ENCODE measurements at places on chromosomes 6 and 20.

DNA sequence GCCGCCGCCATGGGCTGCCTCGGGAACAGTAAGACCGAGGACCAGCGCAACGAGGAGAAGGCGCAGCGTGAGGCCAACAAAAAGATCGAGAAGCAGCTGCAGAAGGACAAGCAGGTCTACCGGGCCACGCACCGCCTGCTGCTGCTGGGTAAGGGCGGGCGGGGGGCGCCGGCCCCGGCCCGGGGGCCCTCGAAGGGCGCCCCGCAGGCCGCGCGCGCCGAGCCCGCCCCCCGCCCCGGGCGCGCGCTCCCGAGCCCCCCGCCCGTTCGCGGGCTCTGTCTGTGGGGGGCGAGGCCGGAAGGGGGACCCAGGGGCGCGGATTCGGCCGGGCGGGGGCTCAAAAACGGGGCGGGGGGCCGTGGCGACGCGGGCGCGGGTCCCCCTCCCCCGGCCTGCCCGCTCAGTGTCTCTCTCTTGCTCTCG, 39.2 kb downstream of the GNAS start:
- no peak for ATAC-seq

- peak; percentile 75 for ATAC-seq
These were observed 941 bp upstream of the SOX12 start for GRCh38 chr20:324177-325044.

- ATAC-seq, result peak; percentile 84
These were observed 63.3 kb downstream of the TSPYL4 start for GRCh38 chr6:116190550-116190949.

DNA sequence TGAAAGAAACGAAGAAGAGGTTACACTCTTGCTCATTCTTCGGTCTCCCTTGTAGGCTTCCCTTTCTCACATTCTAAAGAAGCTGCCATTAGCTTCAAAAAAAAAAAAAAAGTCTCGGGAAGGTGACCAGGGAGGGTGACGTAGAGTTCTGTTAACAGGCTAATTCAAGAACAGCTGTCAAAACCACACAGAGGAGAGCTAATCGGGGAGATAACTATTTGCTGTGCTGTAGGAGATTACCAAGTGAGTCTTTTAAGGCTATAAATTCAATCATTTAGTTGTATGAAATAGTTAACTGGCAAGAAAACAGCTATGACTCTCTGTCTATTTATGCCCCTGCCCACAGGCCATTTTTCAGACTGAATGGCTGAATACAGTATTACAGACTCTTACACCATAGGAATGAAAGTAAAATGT, 256.8 kb downstream of the SYNE1 start:
- peak; percentile 71 for ATAC-seq

- ATAC-seq, result no peak
These were observed 279.6 kb upstream of the PRDM1 start for GRCh38 chr6:105806486-105806920.

DNA sequence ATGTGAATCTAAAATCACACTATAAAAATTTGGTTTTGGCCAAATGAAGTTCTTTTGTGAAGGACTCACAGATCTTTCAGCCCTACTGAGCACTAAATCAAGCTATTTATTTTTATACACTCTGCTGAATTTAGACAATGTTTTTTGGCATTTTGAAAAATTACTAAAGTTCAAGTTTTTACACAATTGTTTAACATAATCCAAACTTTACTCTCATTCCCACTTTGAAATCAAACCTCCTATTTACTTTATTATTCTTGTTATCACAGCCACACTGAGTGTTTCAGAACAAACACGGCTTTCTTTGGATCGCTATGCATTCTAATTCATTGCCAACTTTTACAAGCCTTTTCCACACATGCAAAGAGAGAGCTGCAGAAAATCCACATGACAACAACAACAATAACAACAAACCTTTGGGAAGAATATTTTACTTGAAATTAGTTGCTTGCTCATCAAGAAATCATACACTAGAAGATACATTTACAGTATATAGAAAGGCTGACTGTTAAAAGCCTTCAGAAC, 49.1 kb upstream of the TMEM30A start:
- ATAC-seq, result no peak

- no peak for ATAC-seq
These were observed 20.0 kb upstream of the DDR1 start for GRCh38 chr6:30864325-30864724.

GRCh38 chr20:32064667-32065066, 12.6 kb downstream of the HCK start:
- no peak for ATAC-seq

DNA sequence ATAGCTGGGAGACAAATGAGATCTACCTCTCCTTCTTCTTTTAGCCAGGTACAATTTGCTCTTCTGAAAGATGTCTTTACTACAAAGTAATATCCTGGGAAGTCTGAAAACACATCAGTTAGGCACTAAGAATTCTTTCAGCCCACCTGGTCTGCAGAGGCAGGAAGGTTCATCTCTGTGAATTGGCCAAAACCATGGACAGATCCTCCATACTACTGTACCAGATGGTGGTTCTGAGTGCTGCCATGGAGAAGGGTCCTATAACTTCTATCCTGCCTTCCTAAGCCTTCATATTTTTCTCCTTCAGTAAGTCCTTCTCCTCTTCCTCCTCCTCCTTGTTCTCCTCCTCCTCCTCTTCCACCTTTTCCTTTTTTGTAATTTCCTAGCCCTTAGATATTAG, 11.7 kb upstream of the PCSK2 start:
- no peak for ATAC-seq

DNA sequence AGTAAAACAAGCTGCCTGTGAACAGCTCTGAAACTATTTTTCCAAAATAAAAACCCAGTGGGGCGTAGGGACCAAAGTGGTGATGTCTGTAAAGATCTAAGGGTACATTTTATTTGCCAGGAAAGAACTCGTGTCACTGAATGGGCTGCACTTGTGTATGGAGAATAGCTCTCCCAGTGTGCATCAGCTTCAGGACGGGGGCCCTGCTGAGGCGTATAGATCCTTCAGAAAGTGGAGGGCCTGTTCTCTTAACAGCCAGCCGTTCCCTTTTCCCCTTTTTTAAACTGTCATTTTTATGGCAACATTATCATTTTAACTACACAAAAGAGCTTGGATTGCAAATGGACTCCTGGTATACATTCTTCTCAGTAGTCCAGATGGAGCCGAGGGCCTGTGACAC, 137.3 kb downstream of the TMEM242 start:
- ATAC-seq, result no peak

GRCh38 chr20:50460115-50460607, 50.0 kb upstream of the PTPN1 start:
- no peak for ATAC-seq

DNA sequence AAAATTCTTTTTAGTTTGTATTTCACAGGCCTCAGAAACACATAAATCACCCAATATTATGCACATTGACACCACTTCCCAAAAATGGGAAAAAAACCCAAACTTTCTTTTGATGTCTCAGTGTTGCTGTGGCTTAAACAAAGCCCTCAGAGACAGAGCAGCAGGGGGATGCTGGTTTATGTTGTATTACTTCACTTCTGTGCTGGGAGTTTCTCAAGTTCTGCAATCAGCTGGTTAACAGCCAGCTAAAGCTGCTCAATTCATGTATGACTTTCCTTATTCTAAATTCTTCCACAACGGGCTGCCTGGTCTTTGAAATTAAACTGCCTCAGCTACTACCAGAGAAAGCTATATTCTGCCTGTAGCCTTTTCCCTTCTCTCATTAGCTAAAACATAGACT, 5.6 kb downstream of the FILIP1 start:
- ATAC-seq, result no peak

GRCh38 chr6:18359237-18359885, 27.8 kb upstream of the RNF144B start:
- no peak for ATAC-seq

- no peak for ATAC-seq
These were observed 15.5 kb upstream of the MROH8 start for GRCh38 chr20:37194621-37195417.

DNA sequence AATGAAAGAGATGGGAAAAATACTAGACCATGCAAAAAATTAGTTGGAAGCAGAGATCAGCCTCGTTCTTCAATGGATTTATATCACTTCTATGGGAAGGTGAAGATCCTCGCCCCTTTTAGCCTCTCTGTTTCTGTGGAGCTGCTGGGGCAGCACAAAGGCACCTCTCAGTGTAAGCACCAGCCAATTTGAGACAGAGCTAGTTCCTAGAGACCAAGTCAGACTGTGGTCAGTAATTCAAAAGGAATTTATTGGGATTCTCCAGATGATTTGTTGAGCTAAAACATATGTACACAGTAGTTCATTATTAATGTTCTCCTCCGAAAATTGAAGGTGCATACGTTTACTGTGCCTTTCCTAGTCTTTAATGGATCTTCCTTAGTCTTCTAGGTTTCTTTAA, 42.4 kb downstream of the SCGN start:
- no peak for ATAC-seq

- no peak for ATAC-seq
These were observed 37.3 kb downstream of the RBM38 start for GRCh38 chr20:57428324-57429158.

DNA sequence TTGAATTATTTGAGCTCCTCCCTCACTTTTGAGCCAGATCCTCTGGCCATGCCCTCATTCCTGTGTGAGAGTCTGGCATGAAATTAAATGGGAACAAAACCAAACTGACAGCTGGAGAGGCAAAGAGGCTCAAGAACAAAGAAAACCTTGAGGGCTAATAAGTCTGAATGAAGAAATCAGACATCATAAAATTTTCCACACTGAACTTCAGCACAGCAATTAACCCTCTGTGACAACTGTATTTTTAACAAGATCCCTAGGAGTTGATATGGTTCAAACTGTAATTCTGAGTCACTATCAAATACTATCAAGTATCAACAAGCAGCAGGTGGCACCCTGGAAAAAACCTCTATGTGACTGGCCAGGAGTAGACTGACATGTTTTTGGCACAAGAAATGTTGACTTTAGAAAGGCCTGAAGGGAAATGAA, 109.4 kb upstream of the EMILIN3 start:
- ATAC-seq, result peak; percentile 81

DNA sequence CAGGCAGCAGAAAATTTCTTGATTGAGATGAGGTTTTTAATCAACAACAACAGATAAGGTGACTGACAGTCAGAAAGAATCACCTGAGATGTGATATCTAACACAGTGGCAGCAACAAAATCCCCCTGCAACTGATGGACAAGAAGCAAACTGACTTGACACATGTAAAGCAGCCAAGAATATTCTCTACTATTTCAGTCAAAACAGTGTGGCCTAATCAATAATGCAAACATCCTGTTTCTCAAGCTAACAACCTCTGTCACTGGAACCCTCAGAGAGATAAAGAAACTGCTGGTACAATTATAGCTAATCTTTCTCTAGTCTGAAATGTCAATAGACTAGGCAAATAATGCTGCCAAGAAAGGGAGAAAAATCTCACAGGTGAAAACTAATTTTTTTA, 4.6 kb upstream of the CGA start:
- ATAC-seq, result no peak

DNA sequence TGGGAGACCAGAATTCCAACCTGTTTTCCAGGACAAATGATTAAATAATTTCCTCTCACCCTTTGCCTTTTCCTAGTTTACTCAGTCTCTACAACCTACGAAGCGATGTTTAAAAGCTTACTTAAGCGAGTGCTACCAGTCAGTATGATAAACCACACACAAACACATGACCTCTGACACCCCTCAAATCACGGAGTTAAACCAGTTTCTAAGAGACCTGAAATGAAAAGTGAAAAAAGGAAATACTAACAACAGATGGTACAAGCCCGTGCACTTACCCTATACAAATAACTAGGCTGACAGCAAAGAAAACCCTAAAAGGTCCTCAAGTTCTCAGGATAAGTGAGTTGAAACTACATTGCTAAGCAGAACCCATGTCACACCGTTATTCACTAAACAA, 7.7 kb downstream of the TNFRSF21 start:
- no peak for ATAC-seq

GRCh38 chr6:81031416-81031815, 721.1 kb downstream of the TENT5A start:
- no peak for ATAC-seq

GRCh38 chr20:45781391-45781931, 10.2 kb downstream of the WFDC3 start:
- ATAC-seq, result peak; percentile 54

GRCh38 chr6:112029045-112029822, 24.7 kb upstream of the CCN6 start:
- peak; percentile 88 for ATAC-seq

GRCh38 chr6:126064748-126065401, 78.5 kb downstream of the TRMT11 start:
- ATAC-seq, result no peak

DNA sequence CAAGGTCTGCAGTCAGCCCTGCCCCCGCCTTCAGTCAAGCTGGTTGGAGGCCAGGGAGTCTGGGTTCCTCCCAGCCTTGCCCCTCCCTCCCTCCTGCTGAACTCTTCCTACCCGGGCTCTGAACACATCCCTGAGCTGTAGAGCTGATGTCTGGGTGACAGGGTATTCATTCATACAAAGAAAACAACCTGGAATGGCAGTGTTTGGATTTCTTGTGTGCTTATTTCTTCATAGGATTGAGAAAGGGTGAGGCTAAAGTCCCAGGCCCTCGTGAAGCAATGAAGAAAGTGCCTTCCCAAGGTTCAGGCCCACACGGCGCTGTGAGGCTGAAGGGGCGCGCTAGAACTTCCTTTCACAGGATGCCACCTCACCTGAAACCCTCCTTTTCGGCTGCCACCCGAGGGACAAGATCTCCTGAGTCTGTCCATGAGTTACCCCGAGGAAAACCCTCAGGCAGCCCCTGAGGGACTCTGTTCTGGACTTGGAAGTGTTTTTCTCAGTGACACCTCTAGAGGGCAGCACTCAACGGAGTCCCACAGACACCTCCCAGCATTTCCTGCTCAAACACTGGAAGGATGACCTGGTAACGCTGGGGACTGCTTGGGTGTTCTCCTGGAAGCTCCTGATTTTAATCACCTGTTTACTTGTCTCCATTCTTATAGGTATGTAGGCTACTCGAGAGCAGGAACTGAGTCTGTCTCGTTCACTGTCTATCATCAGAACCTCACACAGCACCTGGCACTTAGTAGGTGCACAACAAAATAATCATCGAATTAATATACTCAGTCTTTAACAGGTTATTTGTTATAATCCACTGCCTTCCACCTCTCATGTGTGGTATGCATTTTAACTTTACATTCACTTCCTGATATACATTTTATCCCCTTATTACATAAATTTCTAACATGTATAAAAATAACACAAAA, 11.8 kb upstream of the GSTA1 start:
- peak; percentile 99 for ATAC-seq

DNA sequence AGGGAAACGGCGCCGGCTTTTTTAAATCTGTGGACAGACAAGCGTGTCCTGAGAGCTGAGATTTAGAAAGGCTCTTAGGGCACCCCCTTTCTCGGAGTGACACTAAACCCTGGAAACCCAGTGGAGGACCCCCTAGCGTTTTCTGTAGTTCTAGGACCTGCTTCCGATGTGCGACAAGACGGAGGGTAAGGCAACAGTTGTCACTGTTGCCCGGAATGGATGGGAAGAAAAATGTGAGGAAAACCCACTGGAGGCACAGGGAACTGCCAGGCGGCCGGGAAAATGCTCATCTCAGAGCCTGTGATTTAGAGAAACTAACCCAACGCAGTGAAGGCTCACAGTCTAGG, 551 bp upstream of the ATP5F1E start:
- ATAC-seq, result peak; percentile 68

Measured in SK-N-SH treated with all-trans-retinoic acid at 6 μM for 48 hours (cell line).